ENCODE measurements at places on chromosomes 3 and 15.

GRCh38 chr3:162538491-162538890 is 1041.9 kb downstream of the OTOL1 start:
- no peak for DNase-seq

- DNase-seq, result peak; percentile 93
These were observed 14.2 kb upstream of the ANKDD1A start for GRCh38 chr15:64897345-64897985.

- DNase-seq, result no peak
These were observed 6.7 kb downstream of the PRC1 start for GRCh38 chr15:90987561-90988141.

- no peak for DNase-seq
These were observed 35.2 kb downstream of the NCEH1 start for GRCh38 chr3:172675441-172676193.

- no peak for DNase-seq
These were observed 67.9 kb downstream of the CYFIP1 start for GRCh38 chr15:22912256-22912655.

DNA sequence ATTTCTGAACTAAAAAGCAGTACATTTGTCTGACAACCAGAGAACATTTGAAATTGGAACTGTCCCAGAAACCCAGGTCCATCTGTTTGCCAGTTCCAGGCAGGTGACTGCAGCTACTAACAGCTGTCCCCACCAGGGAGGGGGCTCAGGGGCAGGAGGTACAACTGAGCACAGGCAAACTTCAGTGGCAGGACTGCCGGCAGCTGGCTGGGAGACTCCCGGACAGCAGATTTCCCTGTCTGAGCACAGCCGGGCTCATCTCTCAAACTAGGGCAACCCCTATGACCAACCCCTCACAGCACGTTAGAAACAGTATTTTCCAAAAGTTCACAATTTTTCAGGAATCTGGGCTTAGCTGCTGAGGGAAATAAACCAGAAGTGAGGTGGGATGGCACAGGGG is 88.8 kb downstream of the MEGF11 start:
- no peak for DNase-seq

DNA sequence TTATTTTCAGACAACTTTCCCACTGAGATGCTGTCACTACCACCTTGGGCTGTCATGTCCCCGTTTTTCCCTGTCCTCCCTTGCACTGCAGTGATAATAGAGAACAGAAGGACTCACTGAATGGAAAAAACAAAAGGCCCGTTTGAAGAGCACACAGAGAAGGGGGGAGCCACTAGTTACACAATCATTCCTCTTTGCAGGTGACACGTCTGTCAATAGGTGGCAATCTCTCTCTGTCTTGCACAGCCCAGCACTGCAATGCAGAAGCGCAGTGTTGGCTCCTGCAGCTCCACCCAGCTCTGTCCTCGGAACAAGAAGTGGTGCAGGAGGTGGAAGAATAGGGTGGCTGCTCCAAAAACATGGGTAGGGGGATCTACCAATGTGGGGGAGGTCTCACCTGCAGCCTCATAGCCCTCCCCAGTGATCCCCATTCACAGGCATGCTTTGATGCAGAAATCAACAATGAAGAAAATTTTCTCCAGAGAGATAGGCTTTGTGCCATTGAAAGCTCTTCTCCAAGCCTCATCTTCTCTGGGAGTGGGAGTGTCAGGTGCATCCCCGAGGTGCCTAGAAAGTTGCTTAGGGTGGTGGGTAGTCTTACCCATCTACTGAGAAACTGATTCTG is 31.8 kb downstream of the FSTL1 start:
- peak; percentile 69 for DNase-seq
